ENCODE measurements at places on chromosomes 4 and X.
A peak's percentile ranks its signal among the peaks of the same experiment; 100 is the strongest.

- DNase-seq: no peak
Measured at GRCh38 chr4:47213106-47213505, 181.7 kb downstream of the GABRB1 start.

GRCh38 chr4:153023139-153023538, 87.0 kb downstream of the FHDC1 start:
- DNase-seq: no peak

DNA sequence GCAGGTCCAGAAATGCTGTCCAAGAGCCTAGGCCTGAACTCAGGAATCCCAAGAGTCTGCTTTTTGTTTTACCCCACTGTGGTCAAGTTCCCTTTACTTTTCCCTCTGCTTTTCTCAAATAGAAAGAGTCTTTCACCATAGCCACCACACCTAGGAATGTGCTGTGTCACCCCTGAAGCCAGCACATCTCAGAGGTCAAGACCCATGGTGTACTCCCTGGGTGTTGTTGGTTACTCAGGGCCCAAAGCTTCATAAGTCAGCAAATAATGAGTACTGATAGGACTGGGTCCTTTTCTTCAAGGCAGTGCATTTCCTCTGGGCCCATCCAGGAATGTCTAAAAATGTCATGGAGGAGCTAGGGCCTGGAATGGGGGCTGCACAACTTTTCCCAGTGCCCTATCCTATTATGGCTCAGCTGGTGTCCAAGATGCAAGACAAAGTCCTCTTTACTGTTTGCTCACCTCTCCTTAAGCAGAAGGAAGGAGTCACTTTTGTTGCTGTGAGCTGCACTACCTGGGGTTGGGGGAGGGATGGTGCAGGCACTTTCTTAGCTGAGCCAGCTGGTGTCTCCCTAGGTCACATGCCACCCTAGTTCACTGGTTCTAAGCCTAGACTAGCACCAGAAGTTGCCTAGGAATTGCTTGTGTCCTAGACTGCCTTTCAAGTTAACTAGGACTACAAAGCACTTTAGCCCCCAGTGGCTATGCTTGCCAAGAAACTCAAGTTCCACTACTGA, 62.4 kb upstream of the RXFP1 start:
- DNase-seq: no peak

GRCh38 chr4:108087293-108087967, 81.3 kb downstream of the LEF1 start:
- no peak for DNase-seq

DNA sequence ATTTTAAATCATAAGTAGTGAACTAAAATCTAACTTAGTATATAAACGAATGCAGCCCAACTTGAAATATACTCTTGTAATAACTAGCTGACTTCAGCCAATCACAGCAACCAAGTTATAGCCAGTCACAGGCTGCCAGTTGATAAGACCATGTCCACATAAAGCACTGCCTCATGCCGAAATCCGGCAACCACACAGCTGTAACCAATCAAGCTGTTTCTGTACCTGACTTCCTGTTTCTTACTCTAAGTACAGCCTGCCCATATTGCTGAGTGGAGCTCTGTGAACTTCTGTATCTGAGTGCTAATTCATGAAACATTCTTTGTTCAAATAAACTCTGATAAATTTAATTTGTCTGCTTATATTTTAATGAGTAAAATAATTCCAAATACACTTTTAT, 805.3 kb upstream of the EPHA5 start:
- DNase-seq: no peak

- DNase-seq: no peak
Measured at GRCh38 chr4:113394108-113394729, 344.8 kb downstream of the ANK2 start.

- DNase-seq: no peak
Measured at GRCh38 chr4:38266616-38267015, 306.4 kb downstream of the PTTG2 start.

DNA sequence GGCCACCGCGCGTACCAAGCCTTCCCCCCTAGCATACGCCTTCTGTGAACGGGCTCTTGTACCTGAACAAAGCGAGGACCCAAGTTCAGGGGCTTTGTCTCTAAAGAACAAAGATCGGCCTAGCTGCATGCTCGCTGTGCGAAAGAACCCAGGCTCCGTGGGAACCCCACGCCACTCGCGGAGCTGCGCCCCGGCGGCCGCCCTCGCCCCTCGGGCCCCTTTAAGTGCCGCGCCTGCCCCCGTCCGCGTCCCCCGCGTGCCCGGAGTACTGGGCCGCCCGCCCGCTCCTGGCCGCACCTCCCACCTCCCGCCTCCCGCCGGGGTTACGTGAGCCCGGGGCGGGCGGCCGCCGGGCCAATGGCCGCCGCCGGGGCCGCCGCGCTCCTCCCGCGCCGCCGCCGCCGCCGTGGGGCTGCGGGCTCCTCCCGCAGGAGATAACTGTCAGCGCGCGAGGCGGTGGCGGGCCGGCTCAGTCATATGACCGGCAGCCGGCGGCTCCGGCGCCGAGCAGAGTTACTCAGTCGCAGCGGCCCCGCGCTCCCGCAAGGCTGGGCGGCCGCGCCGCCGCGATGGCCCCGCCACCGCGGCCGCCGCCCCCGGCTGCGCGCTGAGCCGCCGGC, at the start of gene FNIP2:
Gene FNIP2, plus strand, starts transcription at position 472 of the 620 bp plus-strand sequence. CDS start 187 bp downstream, outside the sequence.
- DNase-seq: peak; percentile 76

DNA sequence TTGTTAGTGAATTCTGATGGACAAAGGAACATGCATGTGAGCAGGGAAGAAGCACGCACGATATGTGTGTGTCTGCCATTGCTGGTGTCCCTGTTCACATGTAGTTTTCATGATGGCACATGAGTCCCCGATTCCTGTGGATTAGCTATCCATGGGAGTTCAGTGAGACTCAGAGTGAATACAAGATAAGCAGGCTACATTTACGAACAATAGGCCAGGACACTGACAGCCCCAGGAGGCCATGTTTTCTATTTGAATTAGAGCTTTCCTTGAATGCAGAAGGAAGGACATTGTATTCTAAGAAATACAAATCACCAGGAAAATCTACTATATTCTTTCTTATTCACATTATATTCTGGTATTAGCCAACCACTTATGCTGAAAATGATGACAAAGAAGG, 171.4 kb downstream of the PPP1R2C start:
- DNase-seq: no peak

DNA sequence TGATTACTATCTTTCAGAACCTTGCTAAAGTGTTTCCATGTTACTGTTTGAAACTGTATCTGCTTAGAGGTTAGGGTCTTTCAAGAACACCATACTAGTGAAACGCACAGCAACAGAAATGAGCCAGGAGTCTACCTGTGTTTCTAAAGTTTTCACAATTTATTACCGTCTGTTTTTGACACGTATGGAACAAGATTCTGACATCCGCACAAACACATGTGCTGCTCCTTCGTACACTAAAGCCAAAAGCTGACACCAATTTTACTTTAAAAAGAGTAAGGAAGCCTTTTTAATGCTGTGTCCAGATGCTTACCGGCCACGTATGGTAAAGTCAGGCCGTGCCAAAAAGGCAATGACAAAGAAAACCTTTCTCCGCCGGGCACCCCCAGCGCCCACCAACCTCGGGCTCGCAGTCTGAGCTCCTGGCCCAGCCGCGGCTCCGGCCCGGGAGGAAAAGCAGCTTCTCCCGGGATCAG, 532 bp downstream of the RPS4X start:
- DNase-seq: no peak

DNA sequence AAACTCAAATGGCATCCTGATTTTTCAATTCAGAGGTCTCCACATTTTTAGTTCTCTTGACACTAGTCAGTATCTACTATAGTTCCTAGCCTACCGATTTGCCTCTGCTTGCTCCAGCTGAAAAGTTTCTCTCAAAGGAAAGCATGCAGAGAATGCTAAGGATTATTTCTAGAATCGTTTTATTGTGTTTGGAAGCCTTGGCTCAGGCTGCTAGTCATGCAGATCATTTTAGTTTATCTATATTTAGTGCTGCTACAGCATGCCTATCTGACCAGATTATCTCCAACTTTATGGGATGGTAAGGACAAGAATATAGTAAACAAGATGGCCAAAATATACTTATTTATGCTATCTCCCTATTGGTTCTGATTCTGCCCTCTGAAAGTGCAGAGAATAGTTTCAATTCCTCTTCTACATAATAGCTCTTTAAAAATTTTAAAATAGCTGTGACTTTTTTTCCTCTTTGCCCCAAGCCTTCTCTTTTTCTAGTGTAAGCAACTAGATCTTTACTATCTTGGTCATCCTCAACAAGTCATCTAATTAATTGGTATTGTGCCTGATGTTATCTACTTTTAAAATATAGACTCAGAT, 15.7 kb upstream of the DRP2 start:
- no peak for DNase-seq

GRCh38 chr4:94762326-94762725, 4.6 kb downstream of the BMPR1B start:
- no peak for DNase-seq

DNA sequence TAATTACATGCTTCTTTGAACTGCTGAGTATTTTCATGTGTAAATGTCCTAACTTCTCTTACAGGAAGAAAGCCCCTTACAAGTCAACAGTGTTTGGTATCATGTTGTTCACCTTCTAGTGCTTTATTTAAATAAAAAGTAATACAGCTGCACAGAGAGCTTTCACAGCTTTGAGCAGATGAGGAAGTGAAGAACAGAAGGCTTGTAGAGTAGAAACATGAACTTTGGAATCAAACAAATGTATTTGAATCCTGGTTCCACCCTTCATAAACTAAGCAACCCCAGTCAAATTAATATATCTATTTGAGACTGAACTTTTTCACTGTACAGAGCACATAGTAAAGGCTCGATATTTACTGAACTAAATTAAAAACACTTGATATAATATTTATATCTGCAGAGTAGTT, 120.5 kb downstream of the CAMK2D start:
- no peak for DNase-seq

DNA sequence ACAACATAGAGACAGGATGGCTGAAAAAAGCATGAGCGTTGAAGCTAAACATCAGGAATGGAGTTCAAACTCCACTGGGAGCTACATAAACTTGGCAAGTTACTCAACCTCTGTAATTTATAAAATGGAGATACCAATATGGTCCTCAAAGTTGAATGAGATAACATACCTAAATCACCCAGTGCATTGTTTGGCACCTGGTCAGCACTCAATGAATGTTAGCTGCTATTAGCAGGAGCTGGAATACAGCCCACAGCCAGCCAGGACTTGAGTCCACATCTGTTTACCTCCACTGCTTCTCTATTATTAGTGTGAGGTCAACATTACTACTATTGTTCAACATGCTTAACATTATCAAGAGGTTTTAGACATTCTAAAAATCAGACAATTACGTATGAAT, 97.9 kb downstream of the NR3C2 start:
- no peak for DNase-seq

GRCh38 chr4:4874254-4874653, 14.8 kb downstream of the MSX1 start:
- DNase-seq: no peak

- peak; percentile 95 for DNase-seq
Measured at GRCh38 chrX:2928583-2929434, at the start of gene ARSD. ARSD (minus strand) TSS chrX:2929339; CDS start chrX:2929275, 64 bp downstream.

GRCh38 chrX:115913575-115913974, 257.0 kb upstream of the AGTR2 start:
- DNase-seq: no peak

DNA sequence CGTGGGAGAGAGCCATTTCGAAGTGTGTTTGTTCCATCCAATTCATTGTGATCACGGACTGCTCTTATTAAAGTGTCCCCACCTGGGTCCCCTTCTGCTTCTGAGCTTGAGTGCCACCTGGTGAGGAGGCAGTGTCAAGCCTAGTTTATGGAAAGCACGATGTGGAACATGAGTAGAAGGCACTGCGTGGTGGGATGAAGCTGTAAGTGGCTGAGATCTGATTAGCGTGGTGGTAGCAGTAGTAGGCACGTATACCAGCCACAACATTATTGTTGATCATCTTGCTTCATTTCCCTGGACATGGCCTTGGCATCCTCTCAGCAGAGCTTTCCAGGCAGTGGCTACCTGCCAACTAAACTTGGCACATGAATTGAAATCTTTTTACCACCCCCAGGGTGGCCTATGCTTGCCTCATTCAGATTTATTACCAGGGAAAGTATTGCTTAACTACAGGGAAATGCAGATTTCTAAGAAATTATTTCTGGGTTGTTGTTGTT, 46.4 kb downstream of the GPAT3 start:
- DNase-seq: peak; percentile 23

- no peak for DNase-seq
Measured at GRCh38 chrX:13664020-13664419, 11.1 kb downstream of the TCEANC start.

GRCh38 chr4:124529131-124529530, 183.4 kb downstream of the ANKRD50 start:
- no peak for DNase-seq

- DNase-seq: no peak
Measured at GRCh38 chr4:74158466-74159142, 686 bp downstream of the MTHFD2L start.

DNA sequence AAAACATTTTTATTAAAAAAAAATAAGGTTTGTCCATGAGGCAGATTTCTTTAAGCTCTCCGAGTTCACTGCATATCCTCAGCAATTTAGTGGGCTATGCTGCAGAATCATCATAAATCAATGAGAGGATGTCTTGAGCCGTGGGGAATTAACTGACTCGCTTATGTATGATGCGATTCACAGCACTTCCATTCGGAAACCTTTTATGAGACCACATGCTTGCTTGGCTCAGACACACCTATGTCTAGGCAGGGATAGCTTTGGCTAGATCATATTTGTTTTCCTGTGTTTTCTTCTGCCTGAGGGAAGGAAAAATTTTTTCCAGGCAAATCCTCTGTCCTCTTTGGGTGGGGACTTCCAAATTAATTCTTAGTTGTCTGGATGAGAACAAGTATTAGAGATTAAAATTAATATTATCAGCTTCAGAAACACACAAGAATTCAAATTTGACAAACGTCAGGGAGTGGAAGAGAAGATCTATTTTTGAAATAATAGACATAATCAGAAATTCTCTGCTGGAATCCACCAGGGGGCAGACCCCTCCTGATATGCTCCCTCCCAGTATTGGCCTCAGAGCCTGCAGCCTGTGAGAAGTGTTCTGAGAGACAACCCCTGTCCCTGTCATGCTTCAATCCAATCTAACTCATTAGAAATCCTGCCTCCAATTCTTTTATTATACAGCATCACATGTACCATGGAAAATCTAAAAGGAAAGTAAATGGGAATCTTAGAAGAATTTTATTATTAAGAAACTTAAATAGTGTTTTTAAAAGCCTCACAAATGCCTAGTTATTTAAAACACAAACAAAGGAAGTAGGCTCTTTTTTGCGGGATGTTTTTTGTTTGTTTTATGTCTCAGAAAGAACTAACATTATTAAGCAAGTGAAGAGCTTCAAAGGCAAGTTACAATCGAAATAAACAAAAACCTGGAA, 345.1 kb upstream of the TACR3 start:
- peak; percentile 53 for DNase-seq

DNA sequence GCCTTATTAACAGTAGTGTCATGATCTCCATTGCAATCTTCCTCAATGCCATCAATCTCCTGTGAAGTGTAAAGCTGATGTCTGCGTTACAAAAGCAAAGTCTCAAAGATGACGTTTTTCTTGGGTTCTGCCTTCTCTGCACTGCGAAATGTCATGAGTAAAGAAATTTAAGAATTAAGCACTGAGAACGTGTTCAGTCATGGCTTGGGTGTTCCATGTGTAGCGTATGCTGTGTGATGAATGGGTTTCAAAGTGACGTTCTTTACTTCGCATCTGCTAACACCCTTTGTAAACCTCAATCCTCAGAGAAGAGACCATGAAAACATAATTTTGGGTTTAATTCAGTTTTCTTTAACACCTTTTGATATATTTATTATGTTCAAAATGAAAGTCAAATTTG, 999 bp downstream of the NAP1L5 start:
- no peak for DNase-seq

GRCh38 chr4:39472396-39472795, 13.5 kb downstream of the LIAS start:
- no peak for DNase-seq

- DNase-seq: no peak
Measured at GRCh38 chr4:70802928-70803580, 36.6 kb downstream of the GRSF1 start.

Data from Calu3 (cell line).